GM19239 (cell line): ENCODE measurements at places on chromosomes 6 and 20.

GRCh38 chr6:30418448-30418847, 70.9 kb upstream of the HLA-E start:
- DNase-seq: no peak

DNA sequence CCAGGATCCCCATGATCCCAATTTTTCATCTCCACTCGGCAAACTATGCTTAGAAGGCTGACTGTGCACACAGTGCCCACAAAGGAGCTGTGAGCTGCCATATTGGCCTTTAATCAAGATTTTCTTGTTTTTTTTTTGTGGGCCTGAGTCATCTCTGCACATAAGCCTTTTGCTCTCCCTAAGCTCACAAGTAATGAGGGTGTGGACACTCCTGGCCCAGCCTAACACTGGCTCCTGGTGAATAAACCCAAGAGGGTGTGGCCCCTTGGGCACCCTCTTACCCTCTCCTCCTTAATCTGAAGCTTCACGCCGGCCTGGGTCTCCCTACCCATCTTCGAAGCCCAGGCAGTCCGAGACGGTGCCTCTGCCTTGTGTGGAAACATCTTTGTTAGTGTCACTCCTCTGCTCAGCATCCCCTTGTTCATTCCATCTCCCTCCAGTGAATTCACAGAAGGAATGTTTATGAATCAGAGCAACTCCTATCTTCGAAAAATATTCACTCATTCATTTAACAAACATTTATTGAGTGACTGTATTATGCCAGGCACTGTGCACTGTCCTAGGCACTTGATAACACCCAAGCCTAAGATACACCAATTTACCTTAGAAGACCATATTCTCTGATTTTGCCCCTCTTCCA, 22.2 kb upstream of the MRPS10 start:
- DNase-seq: no peak

DNA sequence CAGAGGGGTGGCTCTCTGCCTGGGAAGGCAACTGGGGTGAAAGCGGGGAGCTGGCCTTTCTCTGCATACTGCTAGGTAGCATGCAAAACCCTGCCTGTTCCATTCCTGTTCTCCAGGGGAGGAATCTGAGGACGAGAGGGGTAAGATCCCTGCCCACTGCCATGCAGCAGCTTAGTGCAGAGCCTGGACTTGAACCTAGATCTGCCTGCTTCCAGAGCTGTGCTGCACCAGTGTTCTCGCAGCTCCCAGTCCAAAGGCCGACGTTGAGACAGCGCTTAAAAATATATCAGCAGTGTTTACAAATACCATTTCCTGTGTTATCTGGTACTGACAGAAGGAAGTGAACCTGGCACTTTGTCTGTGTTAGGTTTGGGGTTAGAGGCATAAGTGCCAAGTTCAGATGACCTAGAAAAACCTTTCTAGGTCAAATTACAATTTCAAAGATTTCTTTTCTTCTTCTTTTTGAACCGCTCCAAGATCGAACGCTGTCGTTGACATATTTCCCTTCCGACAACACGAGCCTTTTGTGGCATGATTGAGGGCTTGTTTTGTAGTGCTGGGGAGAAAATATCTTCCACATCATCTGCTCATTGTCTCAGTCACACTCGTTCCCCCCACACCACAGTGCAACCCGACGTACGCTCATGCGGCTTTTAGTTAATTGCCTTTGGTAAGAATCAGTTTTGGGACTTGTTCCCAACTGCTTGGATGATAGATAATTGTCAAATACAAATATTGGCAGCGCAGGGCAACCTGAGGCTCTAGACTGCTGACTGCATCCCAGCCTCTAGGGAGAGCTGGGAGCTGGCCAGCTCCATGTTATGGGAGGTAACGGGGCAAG, 44.6 kb downstream of the TOX2 start:
- no peak for DNase-seq

GRCh38 chr6:107083047-107083768, 32.1 kb downstream of the BEND3 start:
- DNase-seq: no peak

- DNase-seq: peak; percentile 25
Measured at GRCh38 chr6:6331946-6332601, 11.6 kb upstream of the F13A1 start.

- no peak for DNase-seq
Measured at GRCh38 chr6:166612471-166612881, 14.6 kb downstream of the RPS6KA2 start.

DNA sequence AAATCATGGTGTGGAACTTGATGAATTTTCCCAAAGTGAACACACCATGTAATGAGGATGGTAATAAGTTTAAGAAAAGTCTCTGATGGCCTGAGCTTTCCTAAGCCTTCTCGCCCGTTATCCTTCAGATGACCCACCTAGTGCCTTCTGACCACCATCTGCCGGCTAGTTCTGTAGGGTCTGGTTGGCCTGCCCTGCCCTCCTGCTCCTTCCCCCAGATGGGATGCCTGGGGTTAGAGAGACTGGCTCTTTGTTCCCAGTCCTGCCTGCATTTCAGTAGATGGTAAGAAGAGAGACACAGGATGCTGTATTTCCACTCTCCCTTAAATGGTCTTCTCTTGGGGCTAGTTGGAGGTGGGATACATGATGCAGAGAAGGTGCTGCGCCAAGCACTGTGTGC, 43.0 kb downstream of the TIAM2 start:
- no peak for DNase-seq
